Stimulated activated CD4-positive, alpha-beta T cell treated with anti-CD3 and anti-CD28 coated beads, Interleukin-12 subunit alpha, Interleukin-12 subunit beta, amount 100 ng/mL, for 4 hours (primary cell): ENCODE measurements at places on chromosomes 13 and 19.
A peak's percentile ranks its signal among the peaks of the same experiment; 100 is the strongest.

GRCh38 chr13:31000889-31001288, 68.4 kb downstream of the TEX26 start:
- no peak for DNase-seq

GRCh38 chr19:44891016-44891882, at the start of gene TOMM40:
TOMM40 (plus strand) TSS chr19:44891254; CDS start chr19:44891416, 162 bp downstream.
- peak; percentile 36 for DNase-seq

DNA sequence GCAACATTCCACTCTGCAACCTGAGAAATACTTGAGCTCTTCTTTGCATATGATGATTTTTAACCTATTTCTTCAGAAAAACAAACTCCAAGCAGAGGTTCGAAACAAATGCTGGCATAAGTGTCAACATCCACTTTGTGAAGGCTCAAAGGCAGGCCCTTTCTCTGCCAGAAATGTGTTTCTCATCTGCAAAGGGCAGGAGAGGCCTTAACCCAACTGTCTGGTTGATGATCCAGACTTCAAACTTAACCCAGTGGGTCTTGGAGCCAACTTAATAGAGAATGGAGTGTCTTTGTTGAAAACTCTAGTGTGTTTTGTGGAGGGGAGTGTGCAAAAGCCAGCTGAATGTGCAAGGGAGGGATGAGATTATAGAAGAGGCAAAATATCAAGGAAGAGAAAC, 28.3 kb upstream of the ZNF507 start:
- DNase-seq: no peak

GRCh38 chr13:74444864-74445479, 310.8 kb upstream of the KLF12 start:
- DNase-seq: no peak

DNA sequence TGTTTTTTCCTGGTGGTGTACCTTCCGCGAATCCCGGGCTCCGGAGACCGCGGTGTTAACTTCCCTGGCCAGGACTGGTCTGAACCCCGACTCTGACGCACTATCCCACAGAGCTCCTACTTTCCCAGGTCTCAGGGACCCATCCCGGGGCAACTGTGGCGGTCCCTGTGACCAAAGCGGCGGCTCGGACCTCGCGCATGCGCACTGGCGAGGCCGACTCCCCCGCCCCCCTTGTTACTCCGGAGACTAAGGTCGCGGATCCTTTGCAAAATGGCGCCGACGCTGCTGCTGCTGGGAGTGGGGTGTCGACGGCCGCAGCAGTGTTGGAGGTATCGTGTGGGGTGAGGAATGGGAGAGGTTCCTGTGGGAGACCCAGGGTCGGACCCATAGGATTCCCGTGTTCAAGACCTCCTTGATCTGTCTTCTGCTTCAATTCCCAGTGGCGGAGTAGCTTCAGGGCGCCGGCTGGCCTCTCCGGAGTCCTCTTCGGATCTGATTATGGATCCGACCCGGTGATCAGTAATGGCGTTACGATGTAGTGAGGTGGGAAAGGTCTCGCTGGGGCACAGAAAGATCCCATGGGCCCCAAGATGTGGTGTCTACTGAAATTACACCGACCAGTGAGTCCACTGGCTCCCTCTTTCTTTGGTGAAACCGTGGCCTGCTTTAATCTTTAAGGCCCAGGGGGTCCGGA, 66.6 kb upstream of the ZNF527 start:
- no peak for DNase-seq

GRCh38 chr19:3276341-3276799, 51.9 kb downstream of the CELF5 start:
- DNase-seq: peak; percentile 30

- no peak for DNase-seq
Measured at GRCh38 chr19:28026636-28027035, 1186.3 kb downstream of the UQCRFS1 start.

DNA sequence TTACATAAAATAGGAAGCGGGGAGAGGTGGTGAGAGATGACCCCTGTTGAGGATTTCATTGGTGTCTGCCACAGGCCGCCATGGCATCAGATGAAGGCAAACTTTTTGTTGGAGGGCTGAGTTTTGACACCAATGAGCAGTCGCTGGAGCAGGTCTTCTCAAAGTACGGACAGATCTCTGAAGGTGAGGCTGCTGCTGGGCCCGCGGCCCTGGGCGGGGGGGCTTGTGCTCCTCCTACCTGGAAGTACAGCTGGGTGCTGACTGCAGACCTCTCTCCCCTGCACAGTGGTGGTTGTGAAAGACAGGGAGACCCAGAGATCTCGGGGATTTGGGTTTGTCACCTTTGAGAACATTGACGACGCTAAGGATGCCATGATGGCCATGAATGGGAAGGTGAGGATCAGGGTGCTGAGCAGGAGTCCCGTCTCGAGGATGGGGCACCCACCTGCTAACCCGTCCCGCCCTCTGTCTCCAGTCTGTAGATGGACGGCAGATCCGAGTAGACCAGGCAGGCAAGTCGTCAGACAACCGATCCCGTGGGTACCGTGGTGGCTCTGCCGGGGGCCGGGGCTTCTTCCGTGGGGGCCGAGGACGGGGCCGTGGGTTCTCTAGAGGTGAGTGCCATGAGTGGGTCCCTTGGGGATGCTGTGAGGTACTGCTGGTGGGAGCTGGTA, 1.9 kb downstream of the CIRBP start:
- DNase-seq: no peak

GRCh38 chr13:98222081-98222554, 45.0 kb upstream of the RNF113B start:
- no peak for DNase-seq

DNA sequence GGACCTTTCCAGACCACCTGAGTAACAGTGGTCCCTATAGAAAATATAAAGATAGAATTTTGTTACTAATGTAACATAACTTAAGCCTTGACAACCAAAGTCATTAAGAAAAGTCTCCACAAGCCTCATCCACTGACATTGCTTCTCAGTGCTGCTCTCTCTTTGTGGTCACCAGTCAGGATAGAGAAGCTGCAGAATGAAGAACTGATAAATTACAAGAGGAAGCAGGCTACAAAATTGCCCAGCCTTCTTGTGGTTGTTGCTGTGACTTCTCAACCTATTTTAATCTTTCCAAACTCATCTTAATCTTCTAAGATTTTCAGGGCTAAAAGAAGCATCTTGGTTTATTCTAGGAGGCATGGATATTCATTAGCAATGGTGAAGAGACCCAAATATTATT, 343.8 kb downstream of the MZT1 start:
- no peak for DNase-seq

DNA sequence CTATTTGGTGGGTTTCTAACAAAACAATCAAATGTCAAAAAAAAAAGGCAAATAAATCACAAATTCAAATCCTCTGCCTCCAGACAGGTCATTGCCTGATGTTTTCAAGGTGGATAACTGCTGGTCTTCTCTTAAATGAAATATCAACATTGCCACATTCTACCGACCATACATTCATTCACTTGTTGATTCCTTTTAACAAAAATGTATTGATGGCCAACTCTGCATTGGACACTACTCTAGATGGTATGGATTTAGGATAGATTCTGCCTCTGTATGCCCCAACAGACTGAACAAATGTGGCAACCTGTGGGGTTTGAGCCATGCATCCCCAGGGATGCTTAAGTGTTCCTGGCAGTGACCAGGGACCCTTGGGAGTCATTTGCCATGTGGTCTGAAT, 87.6 kb upstream of the STK24 start:
- no peak for DNase-seq
